ENCODE measurements at places on chromosomes 12 and 14.

- DNase-seq = no peak
Observed at GRCh38 chr12:85509857-85510256, 229.8 kb downstream of the ALX1 start.

GRCh38 chr14:105863296-105864108, 337.1 kb downstream of the TMEM121 start:
- peak; percentile 53 for DNase-seq

DNA sequence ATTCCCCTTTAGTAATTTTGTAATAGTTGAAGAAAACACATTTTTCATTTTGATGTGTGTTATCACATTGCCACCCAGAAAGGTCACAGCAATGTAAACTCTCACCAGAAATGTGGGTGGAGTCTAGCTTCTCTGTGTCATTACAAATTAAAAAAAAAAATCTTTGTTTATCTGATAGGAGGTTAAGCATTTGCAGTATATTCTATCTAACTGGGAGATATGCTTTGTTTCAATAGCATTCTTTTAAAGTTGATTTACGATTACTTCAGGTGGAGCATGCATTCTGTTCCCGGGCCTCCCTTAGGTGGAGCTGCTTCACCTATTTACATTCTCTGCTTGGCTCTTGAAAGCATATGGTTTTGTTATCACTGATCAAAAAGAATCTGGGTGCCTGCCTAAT, 7.8 kb downstream of the ADIPOR2 start:
- DNase-seq = no peak

- DNase-seq = no peak
Observed at GRCh38 chr14:71452539-71452938, 479.7 kb upstream of the RGS6 start.

DNA sequence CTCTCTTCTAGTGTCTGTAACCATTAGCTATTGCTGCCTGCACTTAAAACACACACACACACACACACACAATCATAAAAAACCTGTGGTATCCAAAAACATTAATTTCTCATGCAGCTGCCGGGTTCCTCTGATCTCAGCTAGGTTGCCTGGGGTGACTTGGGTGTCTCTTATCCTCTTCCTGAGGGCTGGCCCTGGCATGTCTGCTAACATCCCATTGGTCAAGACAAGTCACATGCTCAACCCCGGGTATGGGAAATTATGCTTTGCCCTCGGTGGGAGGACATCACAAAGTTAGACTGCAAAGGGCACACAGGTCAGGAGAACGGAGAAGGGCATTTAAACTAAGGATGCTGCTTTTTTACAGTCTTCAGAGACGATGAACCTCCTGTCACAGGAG, 55.7 kb downstream of the TRPV4 start:
- DNase-seq = no peak

GRCh38 chr14:102028733-102029132, 58.1 kb downstream of the HSP90AA1 start:
- no peak for DNase-seq

GRCh38 chr12:3580094-3580749, 89.2 kb downstream of the PRMT8 start:
- no peak for DNase-seq

GRCh38 chr12:16568873-16569272, 37.1 kb downstream of the LMO3 start:
- DNase-seq = no peak

GRCh38 chr12:53624956-53625355, 1.2 kb downstream of the ATF7 start:
- no peak for DNase-seq

GRCh38 chr12:98419795-98420404, 95.5 kb upstream of the TMPO start:
- DNase-seq = no peak

GRCh38 chr12:123150275-123150743, 581 bp downstream of the PITPNM2 start:
- DNase-seq = no peak

DNA sequence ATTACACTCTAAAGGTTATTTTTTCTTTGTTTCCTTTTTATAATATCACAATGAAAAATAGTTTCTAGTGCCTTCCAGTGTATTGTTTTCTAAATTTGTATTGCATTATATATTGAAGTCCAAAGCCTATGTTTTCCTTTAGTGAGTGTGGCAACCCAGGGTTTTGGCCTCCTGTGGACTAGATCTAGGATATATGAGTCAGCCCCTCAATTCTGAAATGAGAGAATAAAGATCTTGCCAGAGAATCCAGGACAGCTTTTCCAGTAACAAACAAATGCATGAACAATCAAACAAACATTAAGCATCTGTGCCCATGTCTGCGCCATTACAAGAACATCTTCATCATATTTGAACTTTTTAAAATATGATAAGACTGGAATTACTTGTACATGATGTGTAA, 70.7 kb upstream of the SSTR1 start:
- no peak for DNase-seq

DNA sequence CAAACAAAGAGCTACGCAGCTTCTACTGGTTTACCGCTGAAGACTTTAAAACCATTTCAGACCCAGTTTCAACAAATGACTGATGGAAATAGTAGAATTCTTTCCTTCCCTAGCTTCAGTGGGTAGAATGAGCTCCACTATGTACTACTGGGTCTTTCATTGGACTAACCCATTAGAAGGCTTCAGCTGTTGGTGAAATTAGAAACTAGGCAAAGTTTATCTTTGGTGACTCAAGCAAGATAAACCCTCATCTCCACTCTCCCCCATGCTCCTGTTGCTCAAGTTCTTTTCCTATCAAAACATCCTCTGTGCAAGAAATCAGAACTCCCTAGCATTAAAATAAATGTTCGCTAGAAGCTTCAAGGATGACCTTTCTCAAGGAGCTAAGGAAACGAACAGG, 159.2 kb downstream of the PAWR start:
- no peak for DNase-seq

DNA sequence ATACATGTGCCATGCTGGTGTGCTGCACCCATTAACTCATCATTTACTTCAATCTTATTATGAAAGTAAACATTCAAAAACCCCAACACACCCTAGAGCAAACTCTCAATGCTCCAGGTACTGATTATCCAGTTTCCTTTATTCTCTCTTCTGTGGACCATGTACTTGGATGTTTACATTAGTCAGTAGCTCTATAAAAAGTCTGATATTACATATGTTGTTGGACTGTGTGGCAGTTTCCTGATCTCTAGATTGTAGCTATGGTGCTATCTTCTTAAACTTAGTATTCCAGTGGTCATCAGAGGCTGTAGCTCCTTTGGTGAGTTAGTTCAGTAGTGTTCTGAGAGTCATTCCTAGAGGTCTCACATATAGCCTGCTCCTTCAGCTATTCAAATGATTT, 25.1 kb upstream of the ITGA5 start:
- no peak for DNase-seq

- DNase-seq = no peak
Observed at GRCh38 chr12:72077111-72077820, 138.6 kb downstream of the TPH2 start.

GRCh38 chr12:110310763-110311162, 29.7 kb downstream of the ATP2A2 start:
- DNase-seq = no peak

DNA sequence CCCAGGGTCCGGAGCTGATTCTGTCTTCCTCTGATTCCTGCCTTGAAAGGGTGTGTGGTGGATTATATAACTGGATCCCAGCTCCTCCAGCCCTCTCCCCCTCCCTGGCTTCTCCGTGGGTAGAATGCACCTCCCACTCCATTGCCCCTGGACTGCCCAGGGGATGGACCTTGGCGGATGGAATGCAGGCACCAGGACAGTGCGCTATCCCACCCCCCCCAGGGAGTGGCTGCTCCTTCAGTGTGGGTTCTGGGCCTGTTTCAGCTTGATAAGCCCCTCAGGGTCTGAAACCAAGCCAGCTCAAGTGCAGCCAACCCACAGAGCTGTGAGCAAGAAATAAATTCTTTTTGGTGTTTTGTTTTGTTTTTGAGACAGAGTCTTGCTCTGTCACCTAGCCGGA, 112.4 kb upstream of the TMEM132D start:
- DNase-seq = no peak

GRCh38 chr14:53792909-53793308, 163.7 kb downstream of the BMP4 start:
- DNase-seq = no peak

DNA sequence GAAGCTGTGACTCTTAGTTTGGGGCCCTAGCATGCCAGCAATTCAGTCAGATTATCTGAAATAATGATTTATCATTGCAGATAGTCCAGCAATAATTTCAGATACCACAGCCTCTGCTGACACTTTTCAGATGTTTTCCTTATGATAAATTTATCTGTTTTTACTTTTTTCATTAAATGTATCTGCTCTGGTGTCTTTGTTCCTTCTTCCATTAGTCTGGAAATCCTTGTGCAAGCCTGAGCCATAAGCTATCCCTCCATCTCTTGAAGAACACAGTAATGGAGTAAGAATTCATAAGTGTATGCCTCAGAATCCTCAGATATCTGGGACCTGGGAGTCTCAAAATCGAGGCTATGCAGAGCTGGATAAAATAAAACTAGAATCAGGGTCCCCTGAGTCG, 146.4 kb upstream of the KRR1 start:
- no peak for DNase-seq

DNA sequence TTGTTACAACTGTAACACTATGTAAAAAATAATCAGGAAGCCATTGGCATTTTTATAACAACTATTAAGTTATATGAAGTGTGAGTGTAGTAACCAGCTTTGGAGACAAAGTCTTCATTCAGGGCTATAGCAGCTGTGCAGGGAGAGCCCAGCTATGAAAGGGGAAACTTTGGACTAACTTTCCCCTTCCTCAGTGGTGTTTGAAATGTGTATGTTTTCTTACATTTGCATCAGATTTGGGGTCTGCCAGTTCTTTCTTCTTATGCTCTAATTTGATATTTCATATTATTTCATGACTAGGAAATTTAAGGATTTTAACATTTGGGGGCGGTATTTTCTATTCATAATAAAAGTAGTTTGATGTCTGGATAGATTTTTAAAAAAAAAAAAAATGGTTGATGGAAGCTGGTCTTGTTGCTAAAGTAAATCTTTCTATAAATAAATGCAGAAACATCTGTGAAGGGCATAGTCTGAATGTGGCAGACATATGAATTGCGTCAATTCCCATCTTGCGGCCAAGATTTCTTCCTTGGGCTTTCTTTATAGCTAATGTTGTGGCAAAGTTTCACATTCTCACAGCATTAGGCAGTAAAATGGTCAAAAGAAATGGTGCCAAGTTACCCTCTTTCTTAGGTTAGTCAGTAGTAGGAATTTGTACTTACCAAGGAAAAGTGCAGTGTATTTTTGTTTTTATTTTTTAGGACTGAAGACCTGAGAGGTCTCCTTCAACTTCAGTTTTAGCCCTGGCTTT, 35.6 kb downstream of the RASSF8 start:
- DNase-seq = no peak

DNA sequence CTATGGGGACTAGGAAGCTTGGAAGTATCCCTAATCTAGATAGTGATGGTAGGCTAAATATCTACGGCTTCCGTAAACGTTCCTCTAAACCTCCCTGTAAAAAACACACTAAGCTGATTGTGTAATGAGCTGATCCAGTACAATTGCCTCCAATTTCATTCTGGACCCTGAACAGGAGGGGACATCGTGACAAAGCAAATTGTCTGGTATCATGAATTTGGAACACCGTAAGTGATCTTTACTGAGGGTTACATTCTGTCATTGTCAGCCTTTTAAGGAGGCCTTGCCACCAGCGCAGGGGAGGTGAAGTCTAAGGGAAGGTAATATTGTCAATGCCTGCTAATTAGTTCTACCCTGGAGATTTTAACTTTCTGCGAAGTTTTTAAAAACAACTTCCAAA, 487 bp upstream of the MGST1 start:
- no peak for DNase-seq

- peak; percentile 72 for DNase-seq
Observed at GRCh38 chr14:101072945-101073597, 169.5 kb upstream of the RTL1 start.

DNA sequence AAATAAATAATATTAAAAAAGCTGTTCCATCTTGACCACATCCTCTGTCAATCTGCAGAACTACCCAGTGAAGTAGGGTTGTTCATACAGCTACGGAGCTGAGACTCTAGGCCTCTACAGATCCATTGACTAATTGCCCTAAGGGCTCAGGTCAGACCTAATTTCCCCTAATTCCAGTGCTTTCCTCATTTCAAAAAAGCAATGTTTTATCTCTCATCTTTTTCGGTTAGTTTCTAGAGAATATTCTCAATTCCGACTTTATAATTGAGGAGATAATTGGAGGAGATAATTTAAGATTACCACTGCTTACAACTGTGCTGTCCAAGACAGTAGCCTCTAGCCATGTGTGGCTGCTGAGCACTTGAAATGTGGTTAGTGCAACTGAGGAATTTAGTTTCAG, 167.1 kb downstream of the KIF21A start:
- DNase-seq = no peak

DNA sequence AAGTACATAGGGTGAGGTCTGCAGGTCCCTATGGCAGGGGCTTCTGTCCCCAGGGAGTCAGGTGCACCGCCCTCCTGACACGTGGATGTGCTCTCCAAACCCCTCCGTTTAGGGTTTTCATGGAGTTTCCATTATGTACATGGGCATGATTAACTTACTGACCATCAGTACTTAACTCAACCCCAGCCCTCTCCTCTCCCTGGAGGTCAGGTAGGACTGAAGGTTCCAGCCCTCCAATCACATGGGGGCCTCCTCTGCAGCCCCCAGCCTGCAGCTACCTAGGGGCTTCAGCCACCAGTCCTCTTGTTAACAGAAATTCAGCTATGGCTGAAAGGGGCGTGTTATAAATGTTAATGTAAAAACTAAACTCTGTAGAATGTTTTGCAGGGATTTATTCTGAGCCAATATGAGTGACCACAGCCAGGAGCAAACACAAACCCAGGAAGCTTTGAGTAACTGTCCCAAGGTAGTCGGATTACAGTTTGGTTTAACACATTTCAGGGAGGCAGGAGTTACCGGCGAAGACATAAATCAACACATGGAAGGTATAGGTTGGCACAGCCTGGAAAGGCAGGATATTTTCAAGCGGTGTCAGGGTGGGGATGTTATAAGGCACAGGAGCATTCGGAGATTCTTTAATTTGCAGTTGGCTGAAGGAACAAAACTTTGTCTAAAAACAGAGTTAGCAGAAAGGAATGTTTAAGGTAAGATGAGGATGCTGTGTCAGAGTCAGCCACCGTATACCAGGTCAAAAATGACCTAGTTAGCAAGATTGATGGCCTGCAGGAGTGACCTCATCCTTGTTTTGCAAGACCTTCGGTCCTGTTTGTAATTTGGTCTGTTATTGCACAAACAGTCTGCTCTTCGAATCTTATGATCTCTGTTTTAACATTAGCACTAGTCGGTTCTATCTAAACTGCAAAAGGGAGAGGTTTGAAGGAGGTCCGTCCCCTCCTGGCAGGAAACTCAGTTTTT, 75.2 kb downstream of the TNFAIP2 start:
- peak; percentile 46 for DNase-seq

All from coronary artery (tissue), 2 donors.